ENCODE measurements at places on chromosomes 3 and 15.

- DNase-seq: no peak
Observed at GRCh38 chr3:113222451-113223086, 11.2 kb downstream of the BOC start.

GRCh38 chr3:71573181-71573580 is 10.3 kb downstream of the FOXP1 start:
- DNase-seq: no peak

GRCh38 chr3:138434875-138435772 is 708 bp downstream of the ESYT3 start:
- DNase-seq: peak; percentile 85

GRCh38 chr15:65532738-65533051 is 2.4 kb downstream of the HACD3 start:
- DNase-seq: no peak

- peak; percentile 67 for DNase-seq
Observed at GRCh38 chr15:58467722-58468423, 36.1 kb downstream of the LIPC start.

- no peak for DNase-seq
Observed at GRCh38 chr3:24315356-24315755, 179.3 kb downstream of the THRB start.

DNA sequence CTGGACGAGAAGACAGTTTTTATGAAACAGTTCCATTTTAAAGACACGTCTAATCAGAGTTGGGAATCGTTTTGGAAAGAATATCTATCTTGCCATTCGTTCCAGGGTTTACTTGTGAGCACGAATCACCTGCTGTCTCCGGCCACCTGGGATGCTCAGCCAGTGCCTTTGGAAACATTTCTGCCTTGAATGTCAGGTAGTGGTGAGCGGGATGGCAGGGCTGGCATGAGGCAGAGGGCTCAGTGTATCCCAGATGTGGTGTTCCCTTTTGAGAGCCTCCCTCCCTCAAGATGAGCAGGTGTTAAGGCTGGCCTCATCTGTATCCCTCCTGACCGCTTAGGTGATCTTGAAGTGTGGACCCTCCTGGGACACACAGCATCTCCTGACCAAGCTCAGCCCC is 47.9 kb upstream of the PLXNA1 start:
- DNase-seq: no peak

DNA sequence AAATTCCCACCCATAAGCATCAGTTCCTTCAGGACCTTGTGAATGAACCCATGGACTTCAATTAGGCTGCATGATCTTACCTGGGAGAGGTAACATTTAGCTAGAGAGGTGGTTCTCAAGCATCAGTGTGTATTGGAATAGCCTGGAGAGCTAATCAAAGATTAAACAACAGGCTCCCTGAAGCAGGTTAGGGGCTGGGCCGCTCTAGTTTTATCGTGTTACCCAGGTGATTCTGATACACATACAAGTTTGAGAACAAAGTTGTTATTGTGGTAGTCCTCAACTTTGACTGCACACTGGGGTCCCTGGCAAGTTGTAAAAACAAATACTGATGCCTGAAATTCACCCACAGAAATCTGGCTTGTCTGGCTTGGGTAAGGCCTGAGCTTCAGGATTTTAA is 31.2 kb downstream of the MYH15 start:
- DNase-seq: no peak

DNA sequence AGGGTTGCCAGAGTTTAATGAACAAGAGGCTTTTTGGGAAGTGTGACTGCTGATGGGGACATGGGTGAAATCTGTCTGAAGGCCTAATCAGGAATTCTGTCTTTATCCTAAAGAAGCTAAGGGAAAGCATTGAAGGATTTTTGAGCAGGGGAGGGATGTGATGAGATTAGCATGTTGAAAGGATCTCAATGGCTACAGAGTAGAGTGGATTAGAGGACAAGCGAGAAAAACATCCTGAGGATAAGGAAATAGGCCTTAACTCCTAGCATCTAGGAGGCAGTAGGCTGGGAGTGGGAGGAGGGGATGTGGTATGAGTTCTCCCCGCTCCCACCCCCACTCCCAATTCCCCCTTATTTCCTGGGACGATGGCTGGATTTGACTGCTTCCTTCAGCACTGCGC is 35.1 kb upstream of the SNTN start:
- DNase-seq: no peak

- no peak for DNase-seq
Observed at GRCh38 chr15:87732976-87733375, 523.6 kb downstream of the NTRK3 start.

DNA sequence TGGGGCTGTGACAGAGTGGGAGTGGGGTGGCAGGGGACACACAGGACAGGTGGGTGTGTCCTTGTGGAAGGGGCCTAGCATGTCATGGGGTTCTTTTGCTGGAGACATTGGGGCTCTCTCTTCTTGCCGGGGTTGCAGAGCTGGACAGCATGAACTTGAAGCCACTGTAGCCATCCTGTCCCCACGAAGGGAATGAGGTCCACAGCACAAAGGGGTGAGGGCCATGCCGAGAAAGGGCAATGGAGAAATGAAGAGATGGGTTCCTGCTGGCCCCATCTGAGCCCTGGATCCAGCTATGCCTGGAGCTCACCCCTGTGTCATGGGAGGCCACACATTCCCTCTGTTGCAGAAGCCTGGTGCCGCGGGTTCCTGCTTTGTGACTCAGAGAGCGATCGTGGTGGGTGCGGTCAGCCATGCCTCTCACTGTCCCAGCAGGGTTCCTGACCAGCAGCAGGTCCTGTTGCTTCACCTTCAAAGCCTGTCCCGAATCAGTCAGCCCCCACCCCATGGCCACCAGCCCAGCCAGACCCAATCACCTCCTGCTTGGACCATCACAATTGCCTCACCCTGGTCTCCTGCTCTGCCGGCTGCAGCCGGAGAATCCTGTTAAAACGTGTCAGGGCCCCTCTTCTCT is 50.0 kb downstream of the DNAJB8 start:
- DNase-seq: no peak

DNA sequence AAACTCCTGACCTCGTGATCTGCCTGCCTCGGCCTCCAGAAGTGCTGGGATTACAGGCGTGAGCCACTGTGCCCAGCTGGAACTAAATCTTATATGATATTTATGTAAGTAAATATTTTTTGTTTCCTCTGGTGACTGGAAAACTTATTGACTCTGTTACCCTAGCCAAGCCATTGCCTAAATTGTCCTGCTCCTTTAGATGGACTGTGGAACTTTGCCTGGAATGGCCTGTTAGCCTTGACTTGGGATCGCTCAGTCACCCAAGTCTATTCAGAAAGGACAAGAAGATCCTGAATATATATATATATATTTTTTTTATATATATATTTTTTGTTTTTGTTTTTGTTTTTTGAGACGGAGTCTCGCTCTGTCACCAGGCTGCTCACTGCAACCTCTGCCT is 113.9 kb downstream of the PDE8A start:
- DNase-seq: no peak

DNA sequence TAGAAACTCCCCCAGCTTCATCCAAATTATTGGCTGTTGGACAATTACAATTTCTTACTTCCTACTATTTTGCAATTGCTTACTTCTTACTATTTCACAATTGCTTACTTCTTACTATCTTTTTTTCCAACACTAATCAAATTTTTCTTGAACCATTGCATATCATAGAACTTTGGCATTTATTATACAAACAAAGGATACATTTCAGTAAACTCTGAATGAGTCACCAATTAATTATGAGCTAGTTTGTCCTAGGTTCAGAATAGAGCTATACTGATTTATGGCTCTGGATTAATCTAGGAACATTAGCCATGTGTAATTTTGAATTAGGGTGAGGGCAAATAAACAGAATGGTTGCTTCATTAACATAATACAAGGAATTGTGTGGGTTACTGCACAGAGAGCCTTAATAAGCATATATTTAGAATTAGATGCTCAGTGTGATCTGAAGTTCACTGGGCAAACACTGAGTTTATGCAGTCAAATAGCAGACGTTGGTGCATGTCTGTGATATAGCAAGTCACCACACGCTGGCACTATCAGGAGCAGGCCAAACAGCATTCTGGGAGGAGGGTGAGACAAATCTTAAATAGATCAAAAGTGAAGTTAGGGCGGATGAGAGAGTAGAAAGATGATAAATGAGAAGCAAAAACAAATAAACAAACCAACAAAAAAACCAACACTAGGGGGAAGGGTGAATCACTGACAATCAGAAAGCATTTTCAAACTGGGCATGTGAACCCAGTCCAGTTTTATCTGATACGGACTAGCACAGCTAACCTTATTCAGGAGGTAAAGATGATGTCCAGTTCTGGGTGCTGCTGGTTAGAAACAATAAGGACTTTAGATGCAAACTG is 21.5 kb downstream of the GABRR3 start:
- no peak for DNase-seq

- no peak for DNase-seq
Observed at GRCh38 chr3:173003471-173003870, 137.6 kb downstream of the SPATA16 start.

- no peak for DNase-seq
Observed at GRCh38 chr3:132239587-132239986, 77.6 kb upstream of the ACP3 start.

DNA sequence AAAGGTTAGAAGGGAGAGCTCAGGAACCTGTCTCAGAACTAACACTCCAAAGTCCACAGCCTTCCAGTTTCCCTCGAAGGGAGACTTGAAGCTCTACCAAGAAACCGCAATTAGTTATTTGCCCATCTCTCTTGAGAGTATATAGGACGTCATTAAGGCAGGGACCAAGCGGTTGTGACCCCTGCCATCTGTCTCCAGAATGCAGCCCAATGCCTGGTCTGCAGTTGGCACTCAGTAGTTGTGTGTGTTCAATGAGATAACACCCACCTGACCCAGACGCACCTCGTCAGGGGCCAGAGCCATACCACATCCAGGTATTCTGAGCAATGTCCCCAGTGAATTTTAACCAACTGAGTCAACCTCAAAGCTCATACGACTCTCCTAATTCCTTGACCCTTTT is 251.0 kb downstream of the VPS13C start:
- no peak for DNase-seq

DNA sequence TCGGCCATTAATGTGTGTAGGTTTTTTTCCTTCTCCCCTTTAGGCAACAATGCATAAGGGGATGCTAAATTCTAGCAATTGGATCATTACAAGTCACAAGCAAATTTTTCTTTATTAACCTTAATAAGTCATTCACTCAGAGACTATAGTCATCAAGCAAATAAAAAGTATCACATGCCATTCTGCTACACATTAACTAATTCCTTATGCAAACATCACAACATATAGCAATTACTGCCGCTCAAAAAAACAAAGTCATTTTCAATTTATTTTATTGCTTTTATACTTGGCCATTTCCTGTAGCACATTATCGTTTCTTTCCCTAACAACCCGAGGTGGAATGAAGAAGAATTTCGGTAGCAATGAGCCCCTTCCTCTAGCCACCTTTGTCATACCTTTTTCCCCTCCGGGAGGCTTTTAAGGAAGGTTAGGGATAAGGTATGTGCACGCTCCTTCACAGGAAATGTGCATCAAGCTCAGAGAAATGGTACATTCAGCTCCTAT is 421.2 kb downstream of the TIGIT start:
- DNase-seq: no peak

GRCh38 chr3:138284079-138284478 is 45.6 kb downstream of the NME9 start:
- no peak for DNase-seq

DNA sequence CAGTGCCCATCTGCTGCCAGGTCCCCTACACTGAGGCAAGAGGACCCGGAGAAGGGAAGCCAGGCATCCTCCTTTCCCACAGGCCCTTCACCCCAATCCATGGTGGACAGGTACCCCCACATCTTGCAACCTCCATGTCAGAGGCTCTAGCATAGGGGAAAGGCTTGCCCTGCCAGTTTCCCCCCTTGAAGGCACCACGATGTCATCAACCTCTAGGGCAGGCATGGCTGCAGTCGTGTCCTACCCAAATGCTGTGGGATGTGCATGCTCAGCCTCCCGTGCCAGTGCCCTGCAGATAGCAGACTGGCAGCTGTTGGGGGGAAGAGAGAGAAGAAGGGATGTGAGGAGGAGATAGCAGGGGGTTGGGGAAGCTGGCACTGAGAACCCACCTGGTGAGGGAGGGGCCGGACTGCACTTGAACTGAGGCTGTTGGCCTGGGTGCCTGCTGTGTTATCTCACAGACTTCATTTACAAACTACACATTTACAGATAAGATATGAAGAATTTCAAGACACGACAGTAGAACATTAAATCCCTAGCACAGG is 197.5 kb downstream of the ADAMTS9 start:
- no peak for DNase-seq

- DNase-seq: peak; percentile 37
Observed at GRCh38 chr3:151468284-151468917, 7.5 kb upstream of the IGSF10 start.

DNA sequence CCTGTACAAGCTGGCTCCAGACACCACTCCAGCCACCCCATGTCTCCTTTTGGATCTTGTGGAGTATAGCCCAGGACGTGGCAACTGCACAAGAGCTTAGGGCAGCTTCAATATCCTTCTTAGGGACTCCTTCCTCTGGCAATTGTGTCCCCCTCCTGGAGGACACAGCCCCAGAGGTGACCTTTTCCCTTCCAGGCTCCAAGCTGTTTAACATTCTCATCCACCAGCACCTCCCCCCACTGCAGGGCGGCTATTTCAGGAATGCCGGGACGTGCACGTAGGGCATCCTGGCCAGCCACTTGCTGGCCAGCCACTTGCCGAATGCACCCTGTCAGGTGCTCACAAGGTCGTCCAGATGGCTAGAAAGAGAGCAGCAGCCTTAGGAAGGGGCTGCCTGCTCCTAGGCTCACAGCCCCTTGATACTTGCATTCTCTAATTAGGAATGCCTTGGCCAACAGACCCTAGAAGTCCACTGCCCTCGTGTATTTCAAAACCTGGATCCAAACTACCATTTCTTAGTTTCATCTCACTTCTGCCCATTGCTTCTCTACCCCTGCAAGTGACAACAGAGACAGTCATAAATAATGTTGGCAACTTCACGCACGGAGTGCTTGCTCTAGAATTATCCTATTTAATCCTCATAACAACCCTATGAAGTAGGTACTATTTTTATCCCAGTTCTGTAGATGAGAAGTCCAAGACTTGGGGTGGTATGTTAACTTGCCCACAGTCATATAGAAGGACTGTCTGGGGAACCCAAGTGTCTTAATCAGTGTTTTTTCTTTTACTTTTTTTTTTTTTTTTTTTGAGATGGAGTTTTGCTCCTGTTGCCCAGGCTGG is 24.5 kb upstream of the IDH2 start:
- peak; percentile 55 for DNase-seq

DNA sequence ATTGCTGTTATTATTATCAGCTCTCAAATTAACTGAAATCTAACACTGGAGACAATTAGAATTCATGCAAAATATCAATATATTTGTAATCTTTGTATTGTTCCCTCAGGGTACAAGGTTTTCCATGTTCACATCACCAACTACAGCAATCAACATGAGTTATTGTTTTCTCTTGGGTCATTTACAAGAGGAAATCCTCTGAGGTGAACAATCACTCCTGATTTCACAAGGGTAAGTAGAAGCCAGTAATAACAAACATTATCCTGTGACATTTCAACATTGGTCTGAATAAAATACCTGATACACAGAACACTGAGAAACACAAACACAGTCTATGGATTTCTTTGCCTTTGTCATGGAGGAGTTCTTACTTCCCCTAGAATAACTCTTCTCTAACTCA is 174.0 kb downstream of the SUCNR1 start:
- no peak for DNase-seq

All from upper lobe of left lung (tissue), 6 donors.